Lung microvascular endothelial cell (primary cell): ENCODE measurements at places on chromosomes 3 and 15. TPM values are rescaled to one million over a fixed set of nuclear protein-coding genes. Genes with fewer than 3 reads are reported as not detected.
A peak's percentile ranks its signal among the peaks of the same experiment; 100 is the strongest.

SCAANT1 gene
- 1.7 TPM in 1 of 2 replicates, not detected in the other for total RNA-seq

CXCR6 gene
- total RNA-seq, result not detected in 2 replicates

PRTG gene
- total RNA-seq, result 0.40 and 1.7 TPM in 2 replicates

SCN11A gene
- under 0.01 TPM in 2 replicates for total RNA-seq

GRCh38 chr15:39752991-39753390 is 29.6 kb downstream of the FSIP1 start:
- DNase-seq, result no peak

DNA sequence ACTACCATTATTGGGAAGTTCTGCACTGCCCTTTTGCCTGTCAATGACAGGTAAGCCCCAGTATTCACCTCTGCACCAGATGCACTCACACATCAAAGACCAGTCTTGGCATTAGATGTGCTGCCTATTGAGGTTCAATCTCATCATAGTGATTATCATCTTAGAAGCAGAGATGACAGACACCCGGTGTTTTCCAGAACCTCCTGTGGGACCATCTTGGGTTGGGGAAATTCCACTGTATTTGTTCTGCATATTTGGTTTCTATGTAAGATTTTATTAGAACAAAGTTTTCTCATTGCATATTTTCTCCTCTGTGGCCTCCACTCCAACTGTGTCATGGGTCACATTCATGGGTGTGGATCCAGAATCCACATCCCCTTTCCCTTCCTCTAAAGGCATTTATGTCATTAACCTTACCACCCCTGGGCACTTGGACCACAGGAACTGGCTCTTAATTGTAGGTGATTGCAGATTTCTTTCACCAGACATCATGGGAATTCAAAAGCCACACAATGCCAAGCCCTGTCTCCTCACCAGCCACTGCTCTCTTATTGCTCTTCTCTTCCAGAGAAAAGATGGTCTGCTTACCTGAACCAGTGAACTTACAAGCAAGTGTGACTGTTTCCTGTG is 31.2 kb downstream of the PLA1A start:
- DNase-seq, result peak; percentile 43

- DNase-seq, result no peak
Measured at GRCh38 chr15:47675735-47676134, 41.6 kb upstream of the SEMA6D start.

- no peak for DNase-seq
Measured at GRCh38 chr3:21542656-21543379, 208.2 kb downstream of the ZNF385D start.

DNA sequence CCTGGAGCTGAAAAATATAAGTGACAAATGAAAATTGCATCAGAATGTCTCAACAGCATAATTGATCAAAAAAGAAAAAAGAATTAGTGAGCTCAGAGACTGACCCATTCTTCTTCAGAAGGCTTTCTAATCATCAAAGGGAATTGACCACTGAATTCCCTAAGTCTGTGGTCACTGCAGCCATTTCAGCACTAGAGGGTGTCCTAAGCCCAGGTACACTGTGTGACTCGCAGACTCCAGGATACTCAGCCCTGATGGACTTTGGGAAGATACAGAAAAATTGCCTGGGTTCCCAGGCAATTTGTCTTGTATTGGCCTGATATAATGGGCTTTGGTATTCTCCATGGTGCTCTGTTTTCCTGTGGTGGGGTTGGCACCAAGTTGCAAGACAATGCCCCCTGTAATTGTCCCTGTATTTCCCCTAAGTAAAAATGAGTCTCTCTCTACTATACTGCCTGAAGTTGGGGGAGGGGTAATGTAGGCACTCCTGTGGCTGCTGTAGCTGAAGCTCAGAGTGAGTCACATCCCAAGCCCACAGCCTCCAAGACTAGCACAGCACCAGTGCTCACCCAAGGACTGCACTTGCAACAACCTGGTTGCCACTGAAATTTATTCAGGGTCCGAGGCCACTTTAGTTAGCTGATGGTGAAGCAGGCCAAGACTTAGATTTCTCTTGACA is 256.0 kb upstream of the STAC start:
- peak; percentile 70 for DNase-seq

DNA sequence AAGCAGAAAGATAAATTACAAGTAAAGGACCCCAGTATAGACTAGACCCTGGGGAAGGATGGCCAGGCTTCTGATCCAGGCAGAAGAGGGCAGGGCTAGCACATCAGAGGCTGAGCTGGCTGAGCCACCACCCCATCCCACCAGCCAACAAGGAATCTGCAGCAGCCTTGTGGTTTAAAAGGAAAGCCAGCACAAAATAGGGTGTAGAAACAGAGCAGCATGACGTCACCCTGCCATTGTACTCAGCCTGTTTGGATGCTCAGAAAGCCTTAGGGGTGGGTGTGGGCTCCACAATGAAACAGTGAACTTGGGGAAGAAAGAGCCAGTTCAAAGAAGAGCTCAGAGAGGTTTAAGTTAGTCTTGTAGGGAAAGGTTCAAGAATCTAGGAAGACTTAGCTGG is 28.2 kb downstream of the DUOX1 start:
- DNase-seq, result no peak

GRCh38 chr3:197907196-197907595 is 42.8 kb upstream of the RPL35A start:
- no peak for DNase-seq

- DNase-seq, result peak; percentile 49
Measured at GRCh38 chr3:99690761-99691369, 52.5 kb downstream of the COL8A1 start.
